ENCODE measurements at places on chromosomes 3 and 15. TPM values are rescaled to one million over a fixed set of nuclear protein-coding genes. Genes with fewer than 3 reads are reported as not detected.
A peak's percentile ranks its signal among the peaks of the same experiment; 100 is the strongest.

ENTPD3 gene
- total RNA-seq, result 6.1 TPM

DNA sequence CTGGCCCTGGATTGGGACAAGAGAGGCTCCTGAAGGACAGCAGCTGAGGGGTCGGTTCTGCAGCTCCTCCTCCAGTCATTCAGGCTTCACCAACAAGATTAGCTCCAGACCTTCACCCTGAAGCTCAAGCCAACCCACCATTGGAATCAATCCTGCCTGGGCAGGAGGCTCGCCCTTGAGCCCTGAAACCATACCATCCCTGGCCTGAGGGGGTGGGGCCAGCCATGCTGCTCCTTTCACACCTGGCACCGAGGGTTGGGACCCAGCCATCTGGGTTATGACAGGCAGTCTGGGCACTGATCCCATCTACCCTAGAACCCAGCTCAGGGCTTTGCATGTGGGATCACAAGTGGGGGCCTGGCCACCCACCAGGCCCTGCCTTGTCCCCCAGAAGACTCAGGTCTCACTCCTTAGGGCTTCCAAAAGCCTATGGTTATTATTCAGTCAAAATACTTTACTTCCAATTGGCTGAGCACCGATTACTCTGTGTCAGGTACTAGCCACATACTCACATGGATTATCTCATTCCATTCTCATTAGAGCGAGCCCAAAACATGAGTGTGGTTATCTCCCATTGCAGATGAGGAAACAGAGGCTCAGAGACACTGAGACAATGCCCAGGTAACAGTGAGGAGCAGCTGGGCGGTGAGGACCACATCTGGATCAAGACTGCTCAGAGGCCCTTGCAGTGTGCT lies 3.1 kb downstream of the ABHD14B start:
- DNase-seq, result no peak

DAZL gene
- 0.09 TPM for total RNA-seq

GRCh38 chr15:52537459-52537858 lies 8.8 kb upstream of the MYO5A start:
- DNase-seq, result no peak

DNA sequence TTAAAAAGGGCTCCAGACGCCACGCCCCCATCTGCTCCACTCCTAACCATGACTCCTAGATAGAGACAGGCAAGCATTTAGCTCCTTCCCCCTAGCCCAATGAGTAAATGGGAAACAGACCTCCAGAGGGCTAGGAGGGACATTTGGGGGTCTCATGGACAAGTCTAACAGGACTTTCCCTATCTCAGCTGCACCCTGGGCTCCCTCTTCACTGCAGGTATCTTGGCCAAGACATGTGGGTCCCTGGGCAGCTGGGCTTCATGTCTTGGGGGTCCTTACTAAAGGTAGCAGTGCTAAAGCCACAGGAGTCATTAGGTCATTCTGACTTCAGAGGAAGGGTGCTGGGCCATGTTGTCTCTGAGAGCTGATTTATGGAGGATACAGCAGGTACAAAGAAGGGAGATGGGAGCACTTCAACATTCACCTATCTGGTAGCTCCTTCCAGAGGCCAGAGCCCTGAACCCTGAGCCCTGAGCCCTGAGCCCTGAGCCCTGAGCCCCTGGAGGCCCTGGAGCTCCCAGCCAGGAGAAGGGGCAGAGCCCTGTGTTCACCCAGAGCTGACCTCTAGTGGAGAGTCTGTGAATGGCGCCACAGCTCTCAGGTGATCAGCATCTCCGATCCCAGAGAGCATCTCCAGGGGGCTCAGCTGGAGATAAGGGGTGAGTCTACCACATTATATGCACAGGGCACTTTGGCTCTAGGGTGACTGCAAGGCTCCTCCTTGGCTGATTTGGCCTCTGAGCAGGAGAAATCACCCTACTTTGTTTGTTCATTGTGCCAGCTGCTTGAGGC lies 40.1 kb upstream of the EPHB1 start:
- peak; percentile 33 for DNase-seq

RETNLB gene
- total RNA-seq, result not detected

DNA sequence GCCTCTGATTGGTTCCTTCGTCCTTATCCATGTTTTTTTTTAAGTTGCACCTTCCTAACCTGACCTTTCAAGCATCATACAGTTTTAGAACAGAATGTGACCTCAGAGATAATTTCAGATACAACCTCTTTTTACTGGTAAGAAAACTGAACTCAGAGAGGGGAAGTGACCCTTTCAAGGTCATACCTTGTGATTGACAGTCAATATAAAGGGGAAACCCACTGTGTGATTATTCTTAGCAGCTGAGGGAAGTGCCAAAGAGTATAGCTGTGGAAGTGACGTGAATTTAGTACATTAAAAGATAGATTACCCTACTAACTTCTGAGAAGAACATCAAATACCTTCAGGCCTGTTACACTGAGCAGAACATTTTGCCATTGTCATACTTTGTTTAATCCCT lies 319.4 kb downstream of the NEK10 start:
- DNase-seq, result no peak

- peak; percentile 87 for DNase-seq
Observed at GRCh38 chr3:24375947-24376384, 118.7 kb downstream of the THRB start.

DNA sequence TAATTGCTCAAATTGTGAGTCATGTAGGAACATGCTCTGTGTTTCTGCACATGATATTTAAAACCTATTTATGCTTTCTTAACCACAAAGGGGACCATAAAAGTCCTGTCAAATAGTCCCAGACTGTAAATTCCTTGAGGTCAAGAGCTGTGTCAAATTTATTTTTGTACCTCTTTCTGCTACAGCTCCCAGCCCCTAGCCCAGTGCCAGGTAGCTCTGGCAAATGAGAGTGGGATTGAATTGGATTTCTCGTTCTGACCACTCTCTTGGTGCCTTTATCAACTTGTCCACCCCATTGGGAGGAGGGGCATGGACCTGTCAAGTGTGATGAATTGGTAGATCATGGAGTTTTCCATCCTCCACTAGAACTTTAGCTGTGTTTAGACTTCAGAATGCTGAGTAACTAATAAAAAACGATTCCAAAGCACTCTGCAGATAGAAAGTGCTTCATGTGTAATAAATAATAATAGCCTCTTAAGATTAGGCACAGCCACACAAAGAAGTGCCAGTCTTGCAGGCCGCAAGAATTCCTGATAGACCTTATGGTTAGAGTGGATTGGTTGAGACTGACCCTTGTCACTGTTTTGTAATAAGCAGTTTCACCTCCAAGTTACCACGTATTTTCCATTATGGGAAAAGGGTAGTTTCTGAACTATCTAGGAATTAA lies 120.4 kb downstream of the LPP start:
- DNase-seq, result no peak

GRCh38 chr3:3194861-3195260 lies 15.4 kb upstream of the CRBN start:
- no peak for DNase-seq

- DNase-seq, result no peak
Observed at GRCh38 chr15:39192979-39193560, 387.8 kb upstream of the THBS1 start.

- DNase-seq, result peak; percentile 29
Observed at GRCh38 chr3:87052499-87053260, 61.7 kb upstream of the VGLL3 start.

DNA sequence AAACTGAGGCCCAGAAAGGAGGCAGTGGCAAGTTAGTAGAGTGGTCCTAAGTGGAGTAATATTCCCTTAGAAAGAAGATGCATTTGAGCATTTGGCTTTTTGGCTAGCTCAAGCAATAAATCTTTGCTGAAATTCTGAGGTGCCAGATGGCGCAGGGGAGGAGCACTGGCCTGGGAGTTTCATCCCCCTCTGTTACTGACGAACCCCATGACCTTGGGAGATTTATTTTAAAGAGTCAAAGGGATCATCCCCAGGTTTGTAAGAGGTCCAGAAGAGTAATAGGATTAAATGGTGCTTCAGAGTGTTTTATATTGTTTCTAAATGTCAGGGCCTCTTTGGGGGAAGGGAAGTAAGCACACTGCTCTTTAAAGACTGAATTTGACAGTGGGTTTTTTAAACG lies 85.1 kb upstream of the PIAS1 start:
- DNase-seq, result no peak

- no peak for DNase-seq
Observed at GRCh38 chr3:149455366-149455765, 19.1 kb upstream of the TM4SF4 start.

EFCAB12 gene
- 3.8 TPM for total RNA-seq

DNA sequence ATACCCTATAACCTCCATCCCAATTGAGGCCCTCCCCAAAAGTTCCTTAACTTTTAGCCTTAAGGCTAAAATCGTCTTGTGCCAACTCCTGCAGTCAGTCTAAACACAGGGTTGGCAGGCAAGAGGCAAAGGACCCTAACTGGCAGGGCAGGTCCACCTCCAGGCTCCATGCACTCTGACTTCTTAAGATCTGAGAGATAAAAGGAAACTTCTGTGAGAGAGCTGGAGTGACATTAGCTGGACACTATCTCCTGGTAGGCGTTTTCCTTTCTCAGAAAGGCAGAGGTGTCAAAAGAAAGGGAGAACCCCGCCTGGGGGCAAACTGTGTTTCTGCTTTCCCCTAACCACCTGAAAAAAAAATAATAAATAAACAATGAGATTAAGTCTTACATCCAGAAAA lies 3.6 kb downstream of the CHSY1 start:
- DNase-seq, result no peak

NEO1 gene
- total RNA-seq, result 70.8 TPM

ETV5 gene
- total RNA-seq, result 53.9 TPM

GDPGP1 gene
- 11.0 TPM for total RNA-seq

MRPL46 gene
- total RNA-seq, result 12.1 TPM

- DNase-seq, result no peak
Observed at GRCh38 chr3:18396428-18396827, 28.7 kb downstream of the SATB1 start.

HRG gene
- total RNA-seq, result not detected

DNA sequence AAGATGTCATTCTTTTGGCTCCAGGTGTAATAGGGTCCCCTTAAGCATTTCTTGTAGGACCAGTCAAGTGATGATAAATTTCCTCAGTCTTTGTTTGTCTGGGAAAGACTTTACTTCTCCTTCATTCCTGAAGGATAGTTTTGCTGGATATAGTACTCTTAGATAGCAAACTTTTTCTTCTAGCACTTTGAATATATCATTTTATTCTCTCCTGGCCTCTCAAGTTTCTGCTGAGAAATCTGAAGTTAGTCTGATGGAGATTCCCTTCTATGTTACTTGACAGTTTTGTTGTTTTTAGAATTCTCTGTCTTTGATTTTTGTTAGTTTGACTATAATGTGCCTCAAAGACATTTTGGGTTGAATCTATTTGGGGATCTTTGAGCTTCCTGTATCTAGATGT lies 181.2 kb upstream of the HES1 start:
- no peak for DNase-seq

DNA sequence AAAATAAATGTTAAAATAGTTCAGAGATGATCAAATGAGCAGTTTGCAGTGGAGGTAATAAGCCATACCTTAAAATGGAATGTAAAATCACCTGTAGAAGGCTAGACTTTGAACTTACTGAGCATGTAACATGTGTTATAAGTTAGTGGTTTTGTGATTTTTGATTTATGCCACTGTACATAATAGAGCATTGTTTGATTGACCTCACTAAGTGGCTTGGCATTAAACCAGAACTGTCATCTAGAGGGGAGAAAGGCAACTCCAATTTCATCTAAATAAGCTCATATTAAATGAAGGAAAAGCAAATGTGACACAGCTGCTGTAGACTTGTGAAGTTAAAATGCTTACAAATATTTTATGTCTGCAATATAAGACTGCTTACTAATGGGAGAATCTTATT lies 387.9 kb downstream of the ZIC1 start:
- DNase-seq, result peak; percentile 25

- peak; percentile 21 for DNase-seq
Observed at GRCh38 chr3:170360466-170360865, 3.0 kb downstream of the SKIL start.

C3orf20 gene
- total RNA-seq, result 0.12 TPM

DNA sequence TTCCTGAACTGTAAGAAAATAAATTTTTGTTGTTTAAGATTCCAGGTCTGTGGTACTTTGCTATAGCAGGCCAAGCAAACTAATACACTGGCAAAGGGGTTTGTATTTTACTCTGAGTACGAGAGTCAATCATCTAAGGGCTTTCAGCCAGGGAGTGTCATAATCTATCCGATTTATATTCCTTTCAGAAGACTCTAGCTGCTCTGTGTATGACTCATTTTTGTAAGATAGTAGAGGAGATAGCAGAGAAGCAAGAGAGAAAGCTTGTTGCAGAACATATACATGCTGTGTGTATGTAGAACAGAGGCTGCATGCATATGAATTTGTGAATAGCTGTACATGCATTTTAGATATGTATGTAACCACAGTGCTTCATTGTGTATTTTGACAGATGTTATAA lies 577.9 kb upstream of the EPHA6 start:
- DNase-seq, result no peak

DNA sequence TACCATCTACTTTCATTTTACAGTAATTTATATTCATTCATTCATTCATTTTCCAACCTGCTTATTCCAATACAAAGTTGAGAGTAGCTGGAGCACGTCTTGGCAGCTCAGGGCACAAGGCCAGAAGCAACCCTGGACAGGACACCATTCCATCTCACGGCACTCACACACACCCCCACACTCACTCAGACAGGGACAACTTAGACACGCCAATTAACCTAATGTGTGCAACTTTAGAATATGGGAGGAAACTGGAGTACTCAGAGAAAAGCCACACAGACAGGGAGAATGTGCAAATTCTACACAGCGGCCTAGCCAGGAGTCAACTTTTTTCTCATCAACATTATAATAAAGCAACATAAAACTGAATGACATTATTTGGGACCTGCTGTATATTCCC lies 46.7 kb downstream of the IGF2BP2 start:
- DNase-seq, result no peak

C3orf85 gene
- not detected for total RNA-seq

TM4SF18 gene
- total RNA-seq, result 28.5 TPM

DNA sequence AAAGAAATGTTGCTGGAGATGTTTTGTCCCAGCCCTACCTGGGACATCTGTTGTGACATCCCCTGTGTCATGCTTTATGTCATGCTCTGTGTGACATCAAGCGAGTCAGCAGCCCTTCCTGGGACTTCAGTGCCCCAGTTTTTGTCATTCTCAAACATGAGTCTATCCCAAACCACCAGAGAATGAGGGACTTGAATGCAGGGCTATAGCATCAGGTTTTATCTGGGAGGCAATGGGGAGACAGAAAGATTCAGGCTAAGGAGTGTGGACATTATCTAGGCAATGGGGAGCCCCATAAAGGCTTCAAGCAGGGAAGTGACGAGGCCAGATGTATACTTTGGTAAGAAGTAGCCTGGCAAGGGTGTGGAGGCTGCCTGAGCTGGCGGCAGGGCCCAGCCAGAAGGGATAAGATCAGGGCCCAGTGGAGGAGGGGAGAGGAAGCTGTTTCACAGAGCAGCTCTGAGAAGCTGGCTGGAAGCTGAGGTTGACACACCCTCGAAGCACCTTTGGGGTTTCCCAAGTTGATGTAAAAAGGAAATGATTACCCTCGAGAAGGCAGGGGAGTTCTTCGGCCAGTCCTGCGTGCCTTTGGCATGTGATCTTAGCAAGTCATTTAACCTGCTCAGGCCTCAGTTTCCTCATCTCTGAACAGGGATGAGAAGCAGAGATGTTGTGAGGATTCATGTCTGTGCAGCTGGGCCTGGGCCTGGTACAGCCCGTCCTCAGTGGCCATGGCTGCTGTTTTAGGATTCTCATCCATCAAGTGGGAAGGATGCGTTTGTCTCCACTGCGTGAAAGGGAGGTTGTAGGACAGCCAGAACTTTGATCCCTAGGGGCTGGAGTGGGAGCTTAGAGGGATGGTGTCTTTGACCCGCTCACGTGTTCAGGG lies 34.3 kb downstream of the IRAK2 start:
- DNase-seq, result no peak

PXYLP1 gene
- total RNA-seq, result 8.5 TPM

RNU6-1 gene
- total RNA-seq, result not detected
